ENCODE measurements at places on chromosomes 2 and 18. TPM values are rescaled to one million over a fixed set of nuclear protein-coding genes. Genes with fewer than 3 reads are reported as not detected.

The TMEM163 gene
- total RNA-seq = 0.95 TPM

The ING5 gene
- 38.2 TPM for total RNA-seq

DNA sequence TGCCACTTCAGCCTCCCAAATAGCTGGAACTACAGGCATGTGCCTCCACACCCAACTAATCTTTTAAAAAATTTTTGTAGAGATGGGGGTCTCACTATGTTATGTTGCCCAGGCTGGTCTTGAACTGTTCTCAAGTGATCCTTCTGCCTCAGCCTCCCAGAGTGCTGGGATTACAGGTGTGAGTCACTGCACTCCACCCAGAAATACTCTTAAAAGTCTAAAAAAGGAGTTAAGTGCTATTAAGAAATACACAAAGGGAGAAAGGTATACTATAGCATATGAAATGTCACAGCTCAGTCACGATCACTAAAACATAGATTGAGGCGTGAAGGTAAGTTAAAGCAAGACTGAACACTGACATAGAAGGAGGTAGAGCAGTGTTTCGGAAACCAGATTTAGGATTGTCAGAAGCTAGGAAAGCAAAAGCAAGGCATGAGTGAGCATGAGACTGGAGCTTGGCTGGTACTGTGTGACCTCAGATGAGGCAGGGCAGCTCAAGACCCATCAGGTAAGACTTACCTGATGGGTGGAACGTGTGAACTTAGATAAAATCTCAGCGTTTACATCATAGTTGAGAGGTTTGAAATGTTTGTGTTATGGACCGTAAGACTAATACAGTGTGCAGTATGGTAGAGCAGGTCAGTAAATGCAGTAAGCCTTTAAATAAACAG is 9.2 kb downstream of the CCNYL1 start:
- peaks cover 5% of the 10 kb centered on the region for H3K36me3 ChIP-seq
- no peak for DNase-seq
- peaks cover 5% of the 10 kb centered on the region for H3K4me1 ChIP-seq
- no peaks in the 10 kb centered on the region for H3K27me3 ChIP-seq
- no peak overlapping the region for H3K27ac ChIP-seq

The CPS1 gene
- total RNA-seq = 86.8 TPM

The SIX3 gene
- 28.8 TPM for total RNA-seq

DNA sequence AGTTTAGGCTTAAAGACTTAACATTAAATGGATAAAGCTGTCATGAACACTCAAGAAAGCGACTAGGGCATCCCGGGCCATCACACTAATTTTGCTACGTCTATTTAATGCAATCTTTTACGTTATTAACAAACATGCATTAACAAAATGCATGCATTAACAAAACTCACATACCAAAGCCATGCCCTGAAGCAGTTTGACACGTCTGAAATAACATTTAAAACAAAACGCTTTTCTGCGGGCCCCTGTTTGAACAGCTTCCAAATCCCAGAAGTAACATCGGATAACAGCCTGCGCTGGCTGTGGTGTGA is 458 bp downstream of the B4GALT6 start:
- peak overlapping the region; percentile 88 for H3K27ac ChIP-seq
- H3K36me3 ChIP-seq = no peaks in the 10 kb centered on the region
- peaks cover 37% of the 10 kb centered on the region for H3K4me1 ChIP-seq
- peak overlapping the region; percentile 83 for H3K4me3 ChIP-seq

- H3K4me3 ChIP-seq = no peak overlapping the region
- no peaks in the 10 kb centered on the region for H3K4me1 ChIP-seq
- no peak overlapping the region for H3K27ac ChIP-seq
- no peaks in the 10 kb centered on the region for H3K36me3 ChIP-seq
Measured at GRCh38 chr2:157528963-157529751, 85.3 kb upstream of the CYTIP start.

DNA sequence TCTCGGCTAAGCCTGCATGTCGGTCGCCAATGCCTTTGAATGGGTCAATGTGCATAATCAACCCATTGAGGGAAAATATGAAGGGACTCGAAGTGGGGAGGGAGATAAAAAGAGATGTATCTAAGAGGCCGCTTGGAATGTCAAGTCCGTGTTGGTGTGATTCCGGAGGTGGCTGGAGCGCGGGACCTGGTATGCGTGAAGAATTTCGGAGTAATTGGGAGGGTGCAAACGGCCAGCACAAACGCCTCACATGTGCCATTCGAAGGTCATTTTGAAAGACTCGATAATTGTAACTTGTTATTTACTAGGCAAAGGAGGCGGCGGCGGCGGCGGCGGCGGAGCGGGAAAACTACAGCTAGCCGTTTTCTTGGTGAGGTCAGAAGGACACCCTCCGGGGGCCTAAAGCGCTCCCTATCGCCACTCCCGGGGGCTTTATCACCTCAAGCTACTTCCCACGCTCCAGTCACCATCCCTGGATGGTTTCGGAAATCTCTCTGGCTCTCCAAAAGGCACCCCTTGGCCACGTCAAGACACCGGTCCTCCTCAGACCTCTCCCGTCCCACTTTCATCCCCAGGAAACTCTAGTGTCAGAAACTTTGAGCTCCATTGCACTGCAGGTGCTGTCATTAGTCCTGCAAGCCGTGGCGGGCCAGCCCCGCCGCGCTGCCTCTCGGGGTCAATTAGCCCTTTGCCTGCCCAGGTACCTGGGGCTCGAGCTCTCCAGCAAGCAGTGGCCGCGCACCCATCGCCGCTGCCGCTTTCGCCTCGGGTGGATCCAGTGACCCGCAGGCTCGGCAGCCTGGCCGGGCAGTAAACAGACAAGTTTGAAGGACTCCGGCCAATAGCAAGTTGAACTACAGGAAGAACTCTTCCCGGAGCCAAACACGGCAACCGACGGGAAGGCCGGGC is 1.5 kb downstream of the ERBB4 start:
- peak; percentile 26 for DNase-seq
- H3K4me3 ChIP-seq = peak overlapping the region; percentile 77
- peaks cover 86% of the 10 kb centered on the region for H3K27me3 ChIP-seq
- H3K27ac ChIP-seq = no peak overlapping the region
- H3K4me1 ChIP-seq = peaks cover 17% of the 10 kb centered on the region
- H3K36me3 ChIP-seq = no peaks in the 10 kb centered on the region

DNA sequence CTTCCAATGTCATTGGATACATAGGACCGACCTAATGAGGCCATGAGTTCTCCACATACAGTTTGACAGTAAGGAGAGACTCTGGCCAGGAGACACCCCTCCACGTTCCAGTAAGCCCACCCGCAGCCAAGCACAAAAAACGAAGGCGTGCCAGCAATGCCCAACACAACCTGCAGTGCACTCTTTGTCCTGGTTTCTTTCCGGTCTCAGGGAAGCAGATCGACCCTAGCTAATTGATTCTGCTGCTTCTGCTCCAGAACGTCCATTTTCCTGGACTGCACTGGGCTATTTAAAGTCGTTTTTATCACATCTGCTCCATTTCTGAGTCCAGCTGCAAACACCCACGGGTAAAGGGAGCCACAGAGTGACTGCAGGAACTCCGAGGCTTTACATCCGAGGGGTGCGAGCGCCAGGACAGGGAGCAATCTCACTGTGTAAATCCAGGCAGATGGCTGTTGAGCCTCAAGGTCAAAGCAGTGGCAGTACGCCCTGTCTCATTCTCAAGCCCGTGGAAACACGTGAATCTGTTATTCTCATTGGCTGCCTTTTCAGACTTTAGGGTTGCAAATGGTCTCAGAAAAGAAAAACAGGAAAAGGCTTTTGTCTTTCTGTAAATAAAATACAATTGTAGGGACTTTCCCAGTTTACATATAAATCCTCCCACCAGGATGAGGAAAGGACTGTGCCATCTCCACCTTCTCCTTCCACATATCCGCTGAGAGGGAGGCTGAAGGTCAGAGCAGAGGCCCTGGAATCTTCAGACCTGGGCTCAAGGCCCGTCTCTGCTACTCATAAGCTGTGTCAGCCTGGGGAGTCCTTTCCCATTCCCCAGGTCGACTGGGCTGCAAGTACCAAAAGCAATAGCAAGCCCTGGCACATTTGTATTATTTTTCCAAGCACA is 40.7 kb downstream of the TMEM163 start:
- H3K4me1 ChIP-seq = no peaks in the 10 kb centered on the region
- no peak overlapping the region for H3K4me3 ChIP-seq
- no peaks in the 10 kb centered on the region for H3K36me3 ChIP-seq
- no peaks in the 10 kb centered on the region for H3K27me3 ChIP-seq
- peak; percentile 31 for DNase-seq

DNA sequence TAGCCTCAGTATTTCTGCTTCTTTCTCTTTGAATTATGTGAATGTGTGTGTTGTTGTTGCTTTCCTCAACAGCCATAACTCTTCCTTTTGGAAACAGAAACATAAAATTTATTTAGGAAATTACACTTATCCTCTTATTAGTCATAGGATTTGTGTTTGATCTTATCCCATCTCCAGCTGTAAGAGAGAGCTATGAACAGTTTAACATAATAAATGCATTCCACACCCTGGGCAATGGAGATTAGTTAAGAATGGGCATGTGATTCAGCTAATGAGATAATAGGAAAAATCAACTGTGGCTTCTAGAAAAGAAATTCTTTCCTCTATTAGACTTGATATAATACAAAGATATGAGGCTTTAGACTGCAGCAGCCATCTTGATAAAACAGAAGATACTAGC is 55.0 kb downstream of the SCN7A start:
- no peaks in the 10 kb centered on the region for H3K27me3 ChIP-seq
- H3K4me1 ChIP-seq = no peaks in the 10 kb centered on the region
- no peaks in the 10 kb centered on the region for H3K36me3 ChIP-seq
- DNase-seq = no peak
- no peak overlapping the region for H3K4me3 ChIP-seq
- H3K27ac ChIP-seq = no peak overlapping the region

- DNase-seq = no peak
- no peaks in the 10 kb centered on the region for H3K27me3 ChIP-seq
- no peak overlapping the region for H3K27ac ChIP-seq
- no peak overlapping the region for H3K4me3 ChIP-seq
Measured at GRCh38 chr2:144370937-144371584, 148.9 kb downstream of the ZEB2 start.

GRCh38 chr2:176585291-176585690 is 316.0 kb downstream of the MTX2 start:
- H3K4me3 ChIP-seq = no peak overlapping the region
- H3K27ac ChIP-seq = no peak overlapping the region
- H3K4me1 ChIP-seq = no peaks in the 10 kb centered on the region
- no peak for DNase-seq

The PSME4 gene
- 72.1 TPM for total RNA-seq

GRCh38 chr18:24128700-24129099 is 10.2 kb upstream of the CABYR start:
- H3K27me3 ChIP-seq = no peaks in the 10 kb centered on the region
- H3K27ac ChIP-seq = no peak overlapping the region
- no peak for DNase-seq
- H3K4me3 ChIP-seq = no peak overlapping the region

GRCh38 chr2:29787473-29788465 is 133.6 kb downstream of the ALK start:
- H3K4me3 ChIP-seq = no peak overlapping the region
- H3K36me3 ChIP-seq = no peaks in the 10 kb centered on the region
- H3K27ac ChIP-seq = no peak overlapping the region
- no peaks in the 10 kb centered on the region for H3K4me1 ChIP-seq
- DNase-seq = no peak
